ENCODE measurements at places on chromosomes 7 and 10.
A peak's percentile ranks its signal among the peaks of the same experiment; 100 is the strongest.

DNA sequence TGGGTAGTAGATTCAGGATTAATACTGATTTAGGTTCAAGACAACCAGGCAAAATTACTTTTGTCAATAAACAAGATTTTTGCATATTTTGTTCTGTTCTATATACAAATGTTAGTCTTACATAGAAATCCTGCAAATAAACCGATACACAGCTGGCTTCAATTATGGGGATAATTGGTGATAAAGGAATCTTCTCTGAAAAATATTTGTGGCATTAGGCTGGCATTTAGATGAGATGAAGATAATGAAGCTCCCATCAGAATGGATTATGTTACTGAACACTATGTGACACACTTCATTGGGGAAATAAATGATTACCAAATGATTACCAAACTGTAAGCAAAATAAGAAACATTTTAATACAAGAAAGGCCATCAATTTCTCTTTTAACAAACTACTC is 65.8 kb downstream of the NT5C2 start:
- peak; percentile 54 for DNase-seq

- no peak for DNase-seq
Observed at GRCh38 chr10:60797200-60797599, 18.9 kb downstream of the CDK1 start.

GRCh38 chr7:115968171-115968570 is 62.4 kb downstream of the TFEC start:
- DNase-seq: no peak

DNA sequence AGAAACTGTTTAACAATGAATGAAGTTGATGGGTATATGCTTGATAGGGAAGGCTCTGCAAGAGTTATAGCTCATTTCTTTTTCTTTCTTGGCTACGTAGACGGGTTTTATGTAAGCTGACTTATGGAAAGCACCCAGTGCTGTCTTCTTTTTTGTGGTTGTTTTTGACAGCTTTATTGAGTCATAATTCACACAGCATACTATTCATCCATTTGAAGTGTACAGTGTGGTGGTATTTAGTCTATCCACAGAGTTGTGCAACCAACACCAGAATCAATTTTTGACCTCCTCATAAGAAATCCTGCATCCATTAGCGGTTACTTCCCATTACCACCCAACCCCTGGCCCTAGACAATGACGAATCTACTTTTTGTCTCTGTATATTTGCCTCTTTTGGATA is 240.6 kb upstream of the KIAA1217 start:
- DNase-seq: peak; percentile 76

GRCh38 chr7:133434246-133434865 is 181.5 kb downstream of the EXOC4 start:
- DNase-seq: peak; percentile 46

- DNase-seq: no peak
Observed at GRCh38 chr7:734214-734613, 7.1 kb upstream of the PRKAR1B start.
